NCI-H1092 treated with DMSO at 0.1 percent for 48 hours (cell line): ENCODE measurements at places on chromosomes 6 and 20.

DNA sequence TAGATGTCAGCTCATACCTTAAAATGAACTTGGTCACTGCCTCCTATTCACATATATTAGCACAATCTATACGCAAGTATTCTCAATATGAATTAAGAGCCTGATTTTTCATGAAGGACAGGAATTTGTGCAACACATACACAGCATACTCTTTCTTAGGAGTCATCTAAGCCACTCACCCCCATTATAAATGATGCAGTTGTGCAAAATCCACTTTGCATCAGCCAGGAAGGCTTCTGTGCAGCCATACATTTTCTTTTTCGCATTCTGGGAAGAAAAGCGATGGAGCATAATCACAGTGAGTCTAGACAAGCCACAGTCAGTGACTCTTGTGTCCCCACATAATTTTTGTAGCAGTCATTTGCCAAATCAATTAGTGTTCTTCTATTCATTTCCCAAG lies 66.5 kb downstream of the ZMYND8 start:
- DNase-seq, result no peak

- no peak for DNase-seq
Measured at GRCh38 chr6:25303254-25303653, 24.1 kb downstream of the CARMIL1 start.

DNA sequence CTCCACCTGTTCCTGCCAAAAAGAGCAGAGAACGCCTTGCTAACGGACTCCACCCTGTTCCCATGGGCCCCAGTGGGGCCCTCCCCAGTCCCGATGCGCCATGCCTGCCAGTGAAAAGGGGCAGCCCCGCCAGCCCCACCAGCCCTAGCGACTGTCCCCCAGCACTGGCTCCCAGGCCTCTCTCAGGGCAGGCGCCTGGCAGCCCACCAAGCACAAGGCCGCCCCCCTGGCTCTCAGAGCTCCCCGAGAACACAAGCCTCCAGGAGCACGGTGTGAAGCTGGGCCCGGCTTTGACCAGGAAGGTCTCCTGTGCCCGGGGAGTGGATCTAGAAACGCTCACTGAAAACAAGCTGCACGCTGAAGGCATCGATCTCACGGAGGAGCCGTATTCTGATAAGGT lies 201.8 kb downstream of the SASH1 start:
- DNase-seq, result no peak

GRCh38 chr20:4951299-4951698 lies 50.0 kb downstream of the SLC23A2 start:
- DNase-seq, result no peak

- DNase-seq, result no peak
Measured at GRCh38 chr20:32181606-32182005, 25.9 kb downstream of the PLAGL2 start.

DNA sequence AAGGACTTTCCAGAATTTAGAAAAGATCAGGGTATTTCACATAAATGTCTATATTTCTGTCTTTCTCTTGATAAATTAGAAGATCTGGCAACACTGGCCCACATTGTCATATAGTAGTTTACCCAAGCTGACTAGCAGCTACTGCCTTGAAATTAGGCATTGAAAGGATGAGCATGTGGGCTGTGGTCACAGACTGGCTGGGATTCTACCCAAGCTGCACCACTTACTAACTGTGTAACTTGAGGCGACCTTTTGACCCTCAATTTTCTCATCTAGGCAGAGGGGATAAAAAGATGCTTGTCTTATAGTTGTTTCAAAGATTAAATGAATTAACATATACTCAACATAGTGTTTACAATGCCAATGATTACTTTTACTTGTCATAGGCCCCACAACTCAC lies 152.7 kb upstream of the BMP2 start:
- no peak for DNase-seq
